Esophagus squamous epithelium (tissue), 5 donors: ENCODE measurements at places on chromosomes 11 and 22. TPM values are rescaled to one million over a fixed set of nuclear protein-coding genes. Genes with fewer than 3 reads are reported as not detected.

The ROM1 gene
- total RNA-seq: 5.9 TPM

GRCh38 chr22:27699383-27700019, 102.1 kb downstream of the MN1 start:
- DNase-seq: no peak

DNA sequence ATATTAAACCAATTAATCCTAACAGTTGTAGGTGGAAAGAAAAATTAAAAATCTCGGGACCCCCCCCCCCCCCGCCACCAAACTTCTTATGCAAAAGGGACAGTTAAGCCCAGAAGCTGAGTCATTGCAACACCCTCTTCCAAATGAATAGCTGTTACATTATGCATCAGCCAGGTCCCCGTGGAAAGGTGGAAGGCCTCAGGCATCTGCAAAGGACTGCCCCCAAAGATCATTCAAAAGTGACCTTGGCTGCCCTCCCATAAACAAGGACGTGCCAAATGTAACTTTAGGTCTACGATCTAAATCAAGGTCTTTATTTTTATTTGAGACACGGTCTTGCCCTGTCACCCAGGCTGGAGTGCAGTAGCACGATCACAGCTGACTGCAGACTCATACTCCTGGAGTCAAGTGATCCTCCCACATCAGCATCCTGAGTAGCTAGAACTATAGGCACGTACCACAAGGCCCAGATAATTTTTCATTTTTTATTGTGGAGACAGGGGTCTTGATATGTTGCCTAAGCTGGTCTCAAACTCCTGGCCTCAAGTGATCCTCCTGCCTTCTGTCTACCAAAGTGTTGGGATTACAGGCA, 22.8 kb downstream of the SYN3 start:
- no peak for DNase-seq

The SCGB2A2 gene
- not detected for total RNA-seq

The BEST1 gene
- total RNA-seq: 2.7 TPM

DNA sequence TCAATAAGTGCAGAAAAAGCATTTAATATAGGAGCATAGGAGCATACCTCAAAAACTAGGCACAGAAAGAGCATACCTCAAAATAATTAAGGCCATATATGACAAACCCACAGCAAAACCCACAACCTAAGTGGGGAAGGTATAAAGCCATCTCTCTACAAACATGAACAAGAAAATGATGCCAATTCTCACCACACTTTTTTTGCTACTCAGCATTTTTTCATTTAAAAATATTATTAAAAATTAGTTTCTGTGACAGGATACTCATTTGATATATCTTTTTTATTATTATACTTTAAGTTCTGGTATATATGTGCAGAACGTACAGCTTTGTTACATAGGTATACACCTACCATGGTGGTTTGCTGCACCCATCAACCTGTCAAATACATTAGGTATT, 352.0 kb downstream of the LUZP2 start:
- no peak for DNase-seq

DNA sequence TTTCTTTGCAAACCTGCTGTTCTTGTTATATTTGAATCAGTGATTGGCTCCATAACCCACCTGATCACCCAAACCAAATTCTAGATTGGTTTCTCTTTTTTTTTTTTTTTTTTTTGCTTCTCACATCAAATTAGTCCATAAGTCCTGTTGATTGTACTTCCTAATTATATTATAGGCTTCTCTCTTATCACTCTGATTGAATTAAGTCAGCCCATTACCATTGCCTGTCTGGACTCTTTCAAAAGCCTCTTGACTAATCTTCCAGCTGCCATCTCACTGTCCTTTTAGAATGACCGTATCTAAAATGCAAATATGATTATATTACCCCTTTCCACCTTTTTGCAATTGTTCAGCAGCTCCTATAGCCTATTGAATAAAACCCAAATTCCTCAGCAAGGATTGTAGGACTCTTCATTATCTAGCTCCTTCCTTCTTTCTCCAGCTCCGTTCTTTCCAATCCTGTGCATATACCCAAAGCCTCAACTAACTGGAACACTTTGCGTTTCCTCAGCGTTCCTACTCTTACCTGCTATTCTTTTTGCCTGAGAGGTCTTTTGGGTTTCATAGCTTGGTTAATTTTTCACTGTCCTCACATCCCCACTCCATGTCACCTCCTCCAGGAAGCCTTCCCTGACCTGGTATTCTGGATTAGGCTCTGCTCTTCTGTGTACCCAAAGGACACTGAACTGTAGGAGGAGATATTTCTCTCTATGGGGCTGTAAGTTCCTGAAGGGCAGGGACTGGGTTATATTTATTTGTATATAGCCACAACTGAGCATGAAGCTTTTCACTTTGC, 423.3 kb downstream of the TMEM135 start:
- DNase-seq: no peak

- no peak for DNase-seq
These were observed 120.1 kb downstream of the SWAP70 start for GRCh38 chr11:9783986-9784385.

- DNase-seq: no peak
These were observed 29.0 kb downstream of the RTN4R start for GRCh38 chr22:20238901-20239675.
